RPMI8226 (cell line): ENCODE measurements at places on chromosomes 11 and 22.

DNA sequence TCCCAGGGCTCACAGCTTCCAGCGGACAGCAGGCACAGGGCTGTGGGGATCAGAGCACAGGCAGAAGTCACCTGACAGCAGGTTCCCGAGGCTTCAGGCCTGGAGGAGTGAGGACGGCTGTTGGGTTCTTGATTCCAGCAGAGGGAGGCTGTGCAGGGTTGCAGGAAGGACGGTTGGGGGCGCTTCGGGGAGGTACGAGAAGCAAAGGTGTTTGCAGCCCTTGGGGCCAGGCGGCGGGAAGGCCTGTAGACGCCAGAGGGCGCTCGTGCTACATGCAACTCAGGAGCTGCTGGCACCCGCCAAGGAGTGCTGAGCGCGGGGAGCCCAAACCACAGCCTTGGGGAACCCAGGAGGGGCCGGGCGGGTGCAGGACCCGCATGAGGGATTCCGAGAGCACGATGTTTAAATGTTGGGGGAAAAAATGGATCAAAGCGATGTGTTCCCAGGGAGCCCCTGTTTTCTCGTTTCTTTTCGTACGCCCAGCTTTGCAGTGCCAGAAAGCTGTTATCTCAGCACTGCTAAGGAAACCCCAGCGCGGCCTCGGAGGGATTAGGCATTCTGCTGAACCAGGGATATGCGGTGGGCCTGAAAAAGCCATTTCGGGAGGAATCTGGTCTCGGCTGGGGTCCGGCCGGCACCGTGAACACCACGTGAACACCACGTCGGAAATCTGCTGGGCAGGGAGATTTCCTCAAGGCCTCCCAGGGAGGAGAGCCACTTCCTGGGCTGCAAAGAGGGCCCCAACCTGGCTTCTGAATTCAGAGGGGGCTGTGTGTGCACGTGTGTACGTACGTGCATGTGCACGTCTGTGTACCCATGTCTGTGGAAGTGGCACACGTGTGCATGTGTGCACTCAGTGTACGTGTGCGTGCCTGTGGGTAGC, 88.1 kb downstream of the KCNQ1 start:
- peak; percentile 88 for DNase-seq

- DNase-seq, result peak; percentile 17
Measured at GRCh38 chr11:107592231-107592590, 1.3 kb downstream of the ELMOD1 start.

DNA sequence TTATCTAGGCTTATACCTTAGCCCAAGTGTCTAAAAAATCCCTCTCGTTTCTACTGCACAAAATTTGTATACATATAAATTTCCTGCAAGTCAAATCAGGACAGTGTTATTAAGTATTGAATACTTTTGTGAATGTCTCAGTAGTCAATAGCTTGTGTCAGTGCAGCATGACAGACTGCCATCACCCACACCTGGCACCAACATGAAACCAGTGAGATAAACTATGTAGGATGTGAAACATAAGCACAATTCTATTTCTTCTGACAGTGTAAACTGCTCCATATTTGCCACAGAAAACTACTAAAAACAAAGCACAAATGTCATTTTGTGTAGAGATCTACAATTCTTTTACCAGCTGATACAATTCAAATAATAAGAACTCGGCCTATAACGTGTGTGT, 542.1 kb upstream of the LUZP2 start:
- no peak for DNase-seq

GRCh38 chr11:33894398-33894746, 2.5 kb upstream of the LMO2 start:
- DNase-seq, result no peak

- DNase-seq, result no peak
Measured at GRCh38 chr11:12361682-12362081, 15.7 kb upstream of the PARVA start.

- DNase-seq, result no peak
Measured at GRCh38 chr22:32562401-32562800, 87.8 kb downstream of the FBXO7 start.

DNA sequence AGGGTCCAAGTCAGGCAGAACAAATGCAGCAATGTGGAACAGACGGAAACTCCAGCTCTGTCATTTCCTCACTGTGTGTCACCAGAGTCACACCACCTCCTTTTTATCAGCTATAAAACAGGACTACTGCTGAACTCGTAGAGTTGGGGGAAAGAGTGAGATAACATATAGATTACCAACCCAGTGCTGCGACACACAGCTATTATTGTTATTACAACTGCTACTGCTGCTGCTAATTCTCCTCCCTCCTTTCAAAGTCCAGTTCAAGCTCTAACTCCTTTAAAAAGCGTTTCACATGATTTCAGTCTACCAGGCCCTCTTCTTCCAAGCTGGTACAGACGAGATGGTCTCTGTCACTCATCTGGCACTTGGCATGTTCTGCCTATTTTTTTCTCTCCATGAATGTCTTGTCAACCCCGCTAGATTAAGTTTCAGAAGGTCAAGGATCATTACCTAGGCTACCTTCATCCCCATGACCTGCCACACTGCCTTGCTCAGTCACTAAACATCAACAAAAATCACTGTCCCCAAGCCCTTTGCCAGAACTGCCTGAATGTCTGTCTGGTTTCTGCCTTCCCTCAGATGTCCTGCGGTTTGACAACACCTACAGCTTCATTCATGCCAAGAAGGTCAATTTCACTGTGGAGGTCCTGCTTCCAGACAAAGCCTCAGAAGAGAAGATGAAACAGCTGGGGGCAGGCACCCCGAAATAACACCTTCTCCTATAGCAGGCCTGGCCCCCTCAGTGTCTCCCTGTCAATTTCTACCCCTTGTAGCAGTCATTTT, 3.7 kb upstream of the MTFP1 start:
- DNase-seq, result no peak

DNA sequence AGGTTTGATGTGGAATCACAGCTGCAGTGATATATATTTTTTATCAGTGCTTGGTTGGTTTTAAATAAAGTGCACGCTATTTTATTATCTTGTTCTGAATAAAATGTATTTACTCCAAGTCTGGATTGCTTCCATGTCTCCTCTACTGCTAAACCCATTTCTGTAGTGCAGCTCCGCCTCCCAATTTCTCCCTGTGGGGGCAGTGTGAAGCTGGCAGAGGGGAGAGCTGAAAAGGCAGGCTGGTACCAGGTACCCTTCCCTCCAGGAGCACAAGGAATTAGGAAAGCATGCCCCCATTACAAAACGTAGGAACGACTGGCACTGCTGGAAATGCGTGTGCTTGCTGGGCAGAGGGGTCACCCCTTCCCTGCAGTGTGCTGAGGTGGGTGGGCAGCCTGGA, 934 bp upstream of the TMEM132A start:
- DNase-seq, result no peak

DNA sequence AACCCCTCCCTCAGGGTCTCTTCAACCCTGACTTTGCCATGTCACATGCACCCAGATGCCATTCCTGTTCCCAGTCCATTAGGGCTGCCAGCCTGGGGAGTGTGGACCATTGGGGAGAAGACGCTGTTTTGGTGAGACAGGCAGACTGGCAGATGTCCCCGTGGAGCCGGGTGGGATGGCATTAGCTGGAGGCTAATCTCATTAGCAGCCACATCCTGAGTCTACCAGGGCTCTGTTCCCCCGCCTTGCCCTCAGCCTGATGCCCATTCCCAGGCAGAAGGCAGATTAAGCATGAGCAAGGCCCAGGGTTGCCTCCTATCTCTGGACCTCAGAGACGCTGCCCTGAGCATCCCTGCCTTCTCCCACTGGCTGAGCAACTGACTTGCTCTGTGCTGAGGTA, 46.4 kb upstream of the ALX4 start:
- DNase-seq, result no peak

- DNase-seq, result no peak
Measured at GRCh38 chr11:130629039-130629438, 180.6 kb downstream of the ADAMTS15 start.

GRCh38 chr22:26398741-26399153, 30.3 kb upstream of the ASPHD2 start:
- DNase-seq, result peak; percentile 65

DNA sequence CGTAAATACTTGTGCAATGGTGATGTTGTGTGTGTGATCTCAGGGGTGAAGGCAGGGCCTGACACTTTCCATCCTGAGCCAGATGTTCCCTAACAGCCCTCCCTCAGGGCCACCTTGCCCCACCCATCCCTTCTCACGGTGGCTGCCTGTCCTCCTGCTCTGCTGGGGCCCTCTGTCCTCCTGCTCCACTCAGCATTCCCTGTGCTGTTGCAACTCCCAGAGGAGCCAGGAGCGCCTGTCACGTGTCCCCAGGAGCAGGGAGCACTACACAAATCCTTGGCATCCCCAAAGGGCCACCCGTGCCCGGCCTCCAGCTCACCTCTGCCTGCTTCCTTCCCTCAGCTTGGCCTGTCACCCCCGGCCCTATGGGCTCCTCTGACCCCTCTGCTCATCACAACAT, 10.2 kb upstream of the CSNK1E start:
- no peak for DNase-seq

DNA sequence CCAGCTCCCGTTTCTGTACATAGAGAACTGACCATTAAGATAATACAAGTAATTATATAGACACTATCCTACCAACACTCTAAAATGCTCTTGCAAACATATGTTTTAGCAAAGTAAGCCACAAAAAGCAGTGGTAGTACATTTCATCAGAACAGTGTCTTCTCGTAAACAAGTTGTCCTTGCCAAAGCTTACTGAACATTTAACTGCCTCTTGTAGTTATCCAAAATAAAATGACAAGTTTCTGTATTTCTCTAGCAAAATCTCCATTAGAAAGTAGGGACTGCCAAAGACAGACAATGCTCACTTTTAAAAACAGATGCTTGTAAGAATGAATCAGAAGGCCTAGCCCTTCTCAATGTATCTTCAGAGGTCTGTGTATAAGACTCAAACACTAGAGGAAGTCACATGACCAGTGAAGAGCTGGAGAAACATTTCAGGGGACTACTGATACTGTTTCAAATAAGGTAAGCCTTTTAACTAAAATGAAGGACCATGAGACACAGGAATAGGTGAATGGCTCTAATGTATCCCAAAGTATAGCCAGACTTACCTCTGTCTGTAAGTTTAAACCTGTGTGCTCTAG, 7.8 kb upstream of the ZC3H12C start:
- no peak for DNase-seq

- no peak for DNase-seq
Measured at GRCh38 chr11:104944076-104944475, 24.3 kb downstream of the CASP4 start.

GRCh38 chr22:29029202-29030000, 32.2 kb downstream of the C22orf31 start:
- no peak for DNase-seq

- DNase-seq, result no peak
Measured at GRCh38 chr11:72710278-72710677, 36.1 kb upstream of the PDE2A start.

- DNase-seq, result no peak
Measured at GRCh38 chr22:19818324-19819207, 36.1 kb downstream of the GNB1L start.

GRCh38 chr11:43803766-43804165, 76.9 kb upstream of the ALKBH3 start:
- DNase-seq, result no peak

DNA sequence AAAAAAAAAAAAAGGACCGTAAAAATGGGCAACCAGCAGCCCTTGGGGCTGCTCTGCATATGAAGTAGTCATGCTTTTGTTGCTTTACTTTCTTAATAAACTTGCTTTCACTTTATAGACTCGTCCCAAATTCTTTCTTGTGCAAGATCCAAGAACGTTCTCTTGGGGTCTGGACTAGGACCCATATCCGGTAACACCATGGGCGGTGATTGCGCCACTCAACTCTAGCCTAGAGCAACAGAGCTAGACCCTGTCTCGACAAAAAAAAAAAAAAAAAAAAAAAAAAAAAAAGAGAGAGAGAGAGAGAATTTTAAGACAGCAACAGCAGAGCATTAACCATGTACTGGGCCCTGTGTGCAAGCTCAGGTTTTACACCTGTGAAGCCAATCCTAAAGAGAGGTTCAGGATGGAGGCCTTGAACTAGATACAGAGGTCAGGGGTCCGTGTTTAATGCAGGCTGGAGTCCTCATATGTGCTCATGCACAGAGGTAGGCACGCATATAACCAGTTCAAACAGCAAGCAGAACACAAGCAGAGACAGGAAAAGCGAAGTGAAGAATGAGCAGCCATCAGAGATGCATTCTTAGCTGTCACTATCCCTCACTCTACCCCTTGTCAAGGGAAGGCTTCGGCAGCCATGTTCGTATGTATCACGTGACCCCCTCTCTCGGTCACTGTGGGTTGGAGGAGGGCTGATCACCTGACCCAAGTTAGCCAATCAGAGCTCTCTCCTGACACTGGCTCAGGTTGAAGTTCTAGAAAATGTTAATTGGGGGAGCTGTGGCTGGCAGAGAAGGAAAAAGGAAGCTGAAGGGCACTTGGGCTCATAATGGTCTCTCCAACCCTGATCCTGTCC, 16.7 kb upstream of the SYT12 start:
- peak; percentile 59 for DNase-seq

GRCh38 chr11:95147364-95147905, 57.8 kb downstream of the ENDOD1 start:
- peak; percentile 80 for DNase-seq

GRCh38 chr11:14248580-14248981, 110.4 kb downstream of the RRAS2 start:
- no peak for DNase-seq

DNA sequence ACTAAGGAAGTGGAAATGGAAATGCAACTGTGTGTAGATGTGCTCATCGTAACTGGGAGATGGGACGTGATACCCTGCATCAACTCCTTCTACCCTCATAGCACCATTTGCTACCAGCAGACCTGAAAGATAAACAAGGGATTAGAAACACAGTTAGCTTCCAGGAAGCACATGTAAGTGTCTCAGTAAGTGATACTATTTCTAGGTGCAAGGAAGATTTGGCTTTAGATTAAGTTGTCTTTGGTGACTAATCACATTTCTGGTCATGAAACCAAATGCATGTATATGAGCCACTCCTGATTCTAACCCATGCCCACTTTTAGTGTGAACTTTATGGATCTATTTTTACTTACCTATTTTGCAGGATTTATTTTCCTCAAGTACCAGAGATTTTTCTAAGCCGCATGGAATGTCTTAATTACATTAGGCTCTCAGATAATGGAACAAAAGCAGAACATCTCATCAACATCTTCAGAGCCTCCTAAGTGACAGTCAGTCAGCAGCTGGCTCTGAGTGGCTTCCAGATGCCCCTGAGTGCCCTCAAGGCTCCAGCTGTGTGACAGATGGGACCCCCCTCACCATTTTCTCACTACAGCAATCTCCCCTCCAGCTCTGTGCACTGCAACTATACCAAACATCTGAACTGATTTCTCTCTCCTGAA, 21.2 kb downstream of the SLC5A12 start:
- DNase-seq, result no peak
